ENCODE measurements at places on chromosomes 7 and 10. TPM values are rescaled to one million over a fixed set of nuclear protein-coding genes. Genes with fewer than 3 reads are reported as not detected.

GHRHR gene
- total RNA-seq, result not detected

LRRTM3 gene
- 0.16 TPM for total RNA-seq

PTPRN2 gene
- 7.1 TPM for total RNA-seq

DNAJB12 gene
- total RNA-seq, result 22.4 TPM

SORCS3 gene
- total RNA-seq, result 1.1 TPM

TUBGCP2 gene
- total RNA-seq, result 33.2 TPM

SFTPD gene
- total RNA-seq, result 3.4 TPM

CACNB2 gene
- 36.0 TPM for total RNA-seq

PRSS37 gene
- not detected for total RNA-seq

APBB1IP gene
- total RNA-seq, result 5.0 TPM

NXPH1 gene
- not detected for total RNA-seq

MEOX2 gene
- total RNA-seq, result 7.8 TPM

TSPAN33 gene
- total RNA-seq, result 3.0 TPM

PKD2L1 gene
- total RNA-seq, result not detected

FAM20C gene
- total RNA-seq, result 21.0 TPM

LOXL4 gene
- 6.7 TPM for total RNA-seq

ACTL6B gene
- total RNA-seq, result 0.71 TPM

CFAP69 gene
- 23.5 TPM for total RNA-seq

WNT16 gene
- 0.55 TPM for total RNA-seq
